Epithelial cell of alveolus of lung (primary cell): ENCODE measurements at places on chromosomes 3 and 15. TPM values are rescaled to one million over a fixed set of nuclear protein-coding genes. Genes with fewer than 3 reads are reported as not detected.

The SERPINI1 gene
- total RNA-seq, result 0.56 and 1.6 TPM in 2 replicates

The CCDC54 gene
- not detected in 2 replicates for total RNA-seq

The GOLGA8R gene
- 0.08 and 0.65 TPM in 2 replicates for total RNA-seq

The P2RY14 gene
- not detected in 2 replicates for total RNA-seq

The VPS13C gene
- total RNA-seq, result 16.0 and 17.2 TPM in 2 replicates

The CHST2 gene
- total RNA-seq, result 19.8 and 28.8 TPM in 2 replicates

The FHIT gene
- total RNA-seq, result 1.3 and 9.4 TPM in 2 replicates

The CLDND1 gene
- total RNA-seq, result 76.0 and 178 TPM in 2 replicates

The KLHL6 gene
- under 0.01 TPM in 1 of 2 replicates, not detected in the other for total RNA-seq

The RGMA gene
- total RNA-seq, result 1.0 and 5.3 TPM in 2 replicates

The PLIN1 gene
- 0.13 and 0.72 TPM in 2 replicates for total RNA-seq

The C2CD4B gene
- 0.13 and 4.1 TPM in 2 replicates for total RNA-seq

The LDHAL6B gene
- total RNA-seq, result not detected in 2 replicates
